Left kidney (tissue), 8 donors: ENCODE measurements at places on chromosomes 2 and 18. TPM values are rescaled to one million over a fixed set of nuclear protein-coding genes. Genes with fewer than 3 reads are reported as not detected.
A peak's percentile ranks its signal among the peaks of the same experiment; 100 is the strongest.

GRCh38 chr18:8374676-8375075 is 234.6 kb upstream of the RAB12 start:
- DNase-seq = no peak

DNA sequence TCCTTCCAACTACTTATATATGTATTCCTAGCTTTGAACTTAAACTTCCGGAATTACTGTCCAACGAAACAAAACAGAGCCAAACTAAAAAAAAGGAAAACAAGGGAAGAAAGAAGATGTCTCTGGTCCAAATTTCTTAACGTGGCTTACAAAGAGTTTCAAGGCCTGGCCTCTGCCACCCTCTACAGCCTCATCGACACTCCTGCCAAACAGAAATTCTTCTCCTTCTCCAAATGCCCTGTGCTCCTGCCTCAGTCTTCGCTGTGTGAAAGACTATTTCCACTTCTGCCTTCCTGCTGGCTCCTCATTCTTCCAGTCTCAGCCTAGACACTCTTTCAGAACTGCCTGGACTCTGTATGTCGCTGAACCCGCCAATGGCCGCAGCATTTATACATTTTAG is 249.2 kb downstream of the TXNL1 start:
- DNase-seq = no peak

GRCh38 chr2:232398293-232399034 is 8.2 kb upstream of the ALPG start:
- DNase-seq = no peak

GRCh38 chr2:20623241-20623640 is 27.7 kb downstream of the HS1BP3 start:
- no peak for DNase-seq

- no peak for DNase-seq
These were observed 39.6 kb upstream of the CCDC88A start for GRCh38 chr2:55459279-55459678.

DNA sequence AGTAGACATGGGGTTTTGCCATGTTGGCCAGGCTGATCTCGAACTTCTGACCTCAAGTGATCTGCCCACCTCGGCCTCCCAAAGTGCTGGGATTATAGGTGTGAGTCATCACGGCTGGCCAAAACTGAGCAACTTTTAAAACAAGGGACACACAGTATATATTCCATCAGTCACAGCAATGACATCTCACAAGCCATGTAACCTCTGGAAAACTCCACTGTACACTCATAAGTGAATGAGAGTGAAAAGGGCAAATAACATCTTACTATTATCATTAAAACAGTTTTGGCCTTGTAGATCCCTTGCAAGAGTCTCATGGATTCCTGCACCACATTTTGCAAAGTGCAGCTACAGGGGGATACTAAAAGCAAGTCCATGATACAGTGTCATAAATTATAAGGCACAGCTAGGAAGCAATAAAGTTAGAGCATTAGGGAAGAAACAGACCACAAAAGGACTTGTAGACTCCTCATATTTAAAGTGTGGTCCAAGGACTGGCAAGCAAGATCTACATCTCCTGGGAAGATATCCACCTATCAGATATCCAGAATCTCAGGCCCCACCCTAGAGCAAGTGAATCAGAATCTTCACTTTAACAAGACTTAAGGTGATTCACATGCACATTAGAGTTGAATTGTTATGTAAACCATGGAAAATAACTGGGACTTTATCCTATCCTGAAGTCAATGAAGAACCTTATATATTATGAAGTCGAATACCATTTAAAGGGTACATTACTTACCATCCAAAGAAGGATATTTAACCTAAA is 5.7 kb downstream of the SMC6 start:
- no peak for DNase-seq

- no peak for DNase-seq
These were observed 43.4 kb downstream of the CABLES1 start for GRCh38 chr18:23178661-23179081.

DNA sequence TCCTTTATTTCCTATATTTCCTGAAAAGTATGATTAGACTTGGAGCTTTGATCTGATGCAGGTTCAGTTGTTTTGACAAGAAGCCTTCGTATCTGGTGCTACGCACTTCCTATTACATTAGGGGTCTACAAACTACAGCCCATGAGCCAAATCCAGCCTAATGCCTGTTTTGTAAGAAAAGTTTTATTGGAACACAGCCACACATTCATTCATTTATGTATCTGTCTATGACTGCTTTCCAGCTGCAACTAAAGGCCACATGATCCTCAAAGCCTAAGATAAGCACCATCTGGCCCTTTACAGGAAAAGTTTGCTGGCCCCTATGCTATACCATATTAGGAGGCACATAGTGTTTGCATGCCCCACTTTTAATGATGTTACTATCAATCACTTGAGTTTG is 26.0 kb downstream of the EIF2AK3 start:
- DNase-seq = no peak

The ADNP2 gene
- 29.0 TPM for polyA plus RNA-seq

DNA sequence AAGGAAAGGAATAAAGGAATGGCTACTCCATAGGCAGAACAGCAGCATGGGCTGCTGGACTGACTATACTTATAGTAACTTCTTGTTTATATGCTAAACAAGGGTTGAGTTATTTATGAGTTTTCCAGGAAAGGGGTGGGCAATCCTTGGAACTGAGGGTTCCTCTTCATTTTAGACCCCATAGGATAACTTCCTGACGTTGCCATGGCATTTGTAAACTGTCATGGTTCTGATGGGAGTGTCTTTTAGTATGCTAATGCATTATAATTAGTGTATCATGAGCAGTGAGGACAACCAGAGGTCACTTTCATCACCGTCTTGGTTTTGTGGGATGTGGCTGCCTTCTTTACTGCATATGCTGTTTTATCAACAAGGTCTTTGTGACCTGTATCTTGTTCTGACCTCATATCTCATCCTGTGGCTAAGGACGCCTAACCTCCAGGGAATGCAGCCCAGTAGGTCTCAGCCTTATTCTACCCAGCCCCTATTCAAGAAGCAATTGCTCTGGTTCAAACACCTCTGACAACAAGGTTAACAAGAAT is 98.6 kb upstream of the CABLES1 start:
- DNase-seq = no peak

DNA sequence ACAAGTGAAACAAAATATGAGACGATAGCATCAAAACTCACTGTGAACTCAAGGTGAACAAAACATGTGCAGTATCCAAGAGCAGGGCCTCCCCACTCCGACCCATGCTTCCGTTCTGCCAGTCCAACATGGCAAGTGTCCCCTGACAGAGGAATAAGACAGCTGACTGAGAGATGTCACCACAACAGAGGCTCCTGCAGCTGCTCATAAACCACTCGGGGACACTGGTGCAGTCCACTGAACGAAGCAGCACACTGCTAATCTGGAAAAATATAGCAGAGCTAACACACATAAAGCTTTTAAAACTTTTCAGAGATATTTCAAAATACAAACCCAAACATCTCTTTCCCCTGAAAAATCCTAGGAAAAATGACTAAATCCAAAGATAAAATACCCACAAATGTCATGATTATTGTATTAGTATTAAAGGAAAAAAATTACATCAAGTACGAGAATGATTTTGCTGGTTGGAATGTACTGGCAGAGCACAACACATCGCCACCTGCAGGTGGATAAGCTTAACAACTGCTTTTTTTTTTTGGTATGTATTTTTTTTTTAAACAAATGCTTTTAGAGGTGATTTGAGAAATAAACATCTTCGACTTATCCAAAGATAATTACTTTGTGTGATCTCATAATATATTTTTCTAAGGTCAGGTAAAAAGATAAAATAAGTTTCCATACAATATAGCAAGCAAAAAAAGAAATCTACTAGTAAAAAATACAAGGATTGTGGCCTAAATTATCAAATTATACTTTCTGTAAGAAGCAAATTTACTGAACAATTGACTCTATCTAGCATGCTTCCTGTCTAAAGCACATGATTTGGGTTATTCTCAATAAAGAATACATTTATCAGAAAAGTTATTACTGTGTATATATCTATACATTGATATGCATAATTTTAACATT is 18.6 kb downstream of the THADA start:
- DNase-seq = peak; percentile 25

- no peak for DNase-seq
These were observed 55.0 kb downstream of the DDX1 start for GRCh38 chr2:15646661-15647060.

DNA sequence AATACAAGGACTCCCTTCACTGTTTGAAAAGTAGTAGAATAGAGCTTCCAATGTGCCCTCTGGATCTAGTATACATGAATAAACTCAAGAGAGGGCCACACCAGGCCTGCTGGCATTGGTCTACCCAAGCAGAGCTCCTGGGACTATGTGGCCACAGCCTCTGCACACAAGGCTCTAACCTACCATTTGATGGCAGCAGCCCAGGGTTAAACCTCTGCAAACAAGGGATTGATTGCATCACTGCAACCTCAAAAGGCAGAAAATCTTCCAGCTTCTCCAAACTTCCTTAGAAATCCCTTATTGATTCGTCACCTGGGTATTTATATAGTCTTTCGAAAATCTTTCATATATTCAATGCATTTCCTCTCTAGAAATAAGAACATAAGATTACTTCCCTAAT is 147.6 kb upstream of the SETBP1 start:
- no peak for DNase-seq

- DNase-seq = no peak
These were observed 276.7 kb downstream of the CALCRL start for GRCh38 chr2:187171318-187171717.

The PIK3C3 gene
- 92.5 TPM for polyA plus RNA-seq

DNA sequence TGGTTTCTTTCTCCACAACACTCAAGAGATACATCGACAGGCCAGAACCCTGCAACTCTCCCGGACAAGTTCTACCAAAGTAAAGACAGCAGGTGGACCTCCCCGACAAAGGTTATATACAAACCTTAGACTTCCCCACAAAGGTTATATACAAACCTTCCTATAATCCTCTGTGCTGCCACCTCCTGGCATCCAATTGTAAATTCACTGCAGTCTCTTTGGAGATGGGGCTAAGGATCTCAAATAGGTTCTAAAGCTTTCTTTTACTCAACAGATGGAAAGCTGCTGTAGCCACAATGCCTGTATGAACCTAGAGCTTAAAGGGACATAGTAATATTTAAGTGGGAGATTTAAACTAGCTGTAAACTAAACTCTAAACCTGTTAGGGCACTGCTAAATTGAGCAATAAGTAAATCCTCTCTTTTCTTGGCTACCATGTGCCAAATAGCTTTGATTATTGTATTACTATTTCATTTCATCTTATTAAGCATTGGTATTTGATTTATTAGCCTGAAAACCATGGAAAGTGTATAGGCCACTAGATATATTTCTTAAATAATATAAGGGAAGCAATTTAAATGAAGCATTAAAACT is 9.8 kb upstream of the MREG start:
- DNase-seq = no peak

DNA sequence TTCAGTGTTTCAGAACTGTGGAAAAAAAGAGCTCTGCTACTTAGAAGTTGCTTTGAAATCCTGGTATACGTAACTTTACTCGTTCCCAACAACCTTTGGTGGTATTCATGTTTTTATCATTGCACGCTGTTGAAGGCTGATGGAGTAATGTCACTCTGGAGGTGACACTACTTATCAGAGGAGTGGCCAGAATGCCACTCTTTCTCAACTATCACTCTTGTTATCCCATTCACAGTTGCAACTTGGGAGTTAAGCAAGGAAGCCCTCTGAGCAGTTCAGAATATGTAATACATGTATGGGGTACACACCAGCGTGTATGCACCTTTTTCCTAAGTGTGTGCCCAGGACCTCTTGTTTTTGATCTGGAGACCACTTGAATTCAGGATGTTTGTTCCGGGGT is 53.6 kb downstream of the TANC1 start:
- no peak for DNase-seq

DNA sequence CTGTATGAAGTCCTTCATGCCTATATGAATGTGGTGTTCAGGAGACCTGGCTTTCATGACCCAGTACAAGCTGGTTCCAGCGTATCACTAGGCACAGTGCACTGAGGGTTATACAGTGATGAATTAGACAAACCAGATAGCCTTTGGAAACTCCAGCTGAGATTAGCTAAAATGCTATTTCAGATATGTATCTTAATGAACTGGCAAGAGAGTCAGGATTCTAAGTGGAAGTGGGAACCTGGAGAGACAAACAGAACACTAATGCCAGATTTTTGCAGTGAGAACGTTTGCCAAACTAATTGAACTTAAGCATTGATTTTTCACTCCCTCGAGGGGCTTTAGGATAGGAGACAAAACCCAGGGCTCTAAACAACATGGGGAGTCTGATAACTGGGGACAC is 66.1 kb upstream of the EMILIN2 start:
- DNase-seq = no peak

The ECEL1 gene
- 12.4 TPM for polyA plus RNA-seq

DNA sequence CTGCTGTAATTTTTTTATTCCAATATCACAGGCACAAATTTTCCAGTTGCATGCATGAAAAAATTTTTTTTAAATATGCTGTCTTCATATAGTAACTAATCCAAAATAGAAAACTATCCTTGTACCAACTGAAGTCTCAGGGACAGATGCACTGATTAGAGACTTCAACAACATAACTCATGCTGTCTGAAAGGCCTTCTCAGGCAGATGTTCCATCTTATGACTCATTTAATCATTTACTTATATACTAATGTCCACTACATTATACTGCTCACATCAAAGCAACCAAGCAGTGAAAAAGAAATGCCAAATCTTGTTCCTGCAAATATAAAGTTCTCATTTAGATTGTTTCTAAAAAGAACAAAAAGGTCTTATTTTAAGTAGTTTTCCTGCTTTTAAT is 53.1 kb downstream of the OLA1 start:
- DNase-seq = no peak

GRCh38 chr2:210461401-210461800 is 15.2 kb downstream of the LANCL1 start:
- no peak for DNase-seq

The LRRC30 gene
- polyA plus RNA-seq = 0.40 TPM

DNA sequence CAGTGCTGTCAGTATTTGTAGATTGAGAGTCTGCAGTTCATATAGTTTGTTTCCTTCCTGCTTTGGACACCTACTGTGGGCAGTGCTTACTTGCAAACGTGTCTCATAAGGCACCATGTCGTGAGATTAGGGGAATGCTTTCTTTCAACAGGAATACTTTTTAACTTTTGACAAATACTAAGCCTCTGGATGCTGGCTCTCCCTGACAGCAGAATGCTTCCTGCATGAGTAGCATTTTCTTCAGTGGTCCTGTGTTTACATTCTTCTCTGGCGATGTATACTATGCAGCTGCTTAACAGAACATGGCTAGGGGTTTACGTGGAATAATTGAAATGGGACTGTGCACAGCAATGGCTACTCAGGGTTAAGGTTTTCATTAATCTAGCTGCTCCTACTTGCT is 807.5 kb downstream of the MBD2 start:
- DNase-seq = no peak

DNA sequence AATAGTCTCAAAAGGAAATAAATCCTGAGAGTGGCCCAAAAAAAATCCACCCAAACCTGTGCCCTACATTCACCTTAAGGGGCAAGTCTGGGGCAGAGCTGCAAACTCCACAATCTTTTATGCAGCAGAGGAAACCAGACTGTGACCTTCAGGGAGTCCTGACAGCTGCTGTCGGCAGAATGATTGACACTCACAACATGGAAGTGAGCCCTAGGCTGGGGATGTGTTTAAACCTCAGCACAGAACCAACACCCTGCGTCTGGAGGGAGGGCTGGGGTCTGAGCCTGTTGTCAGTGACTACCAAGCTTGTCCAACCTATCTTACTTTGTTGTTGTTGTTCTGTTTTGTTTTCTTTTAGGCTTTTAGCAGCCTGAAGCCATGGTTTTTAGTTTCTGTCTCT is 39.6 kb downstream of the CRACDL start:
- DNase-seq = no peak

- DNase-seq = no peak
These were observed 39.1 kb upstream of the GPR17 start for GRCh38 chr2:127606625-127607398.

- no peak for DNase-seq
These were observed 450.8 kb downstream of the DLGAP1 start for GRCh38 chr18:4004183-4004829.

The SPHKAP gene
- polyA plus RNA-seq = 4.2 TPM
